Hematopoietic multipotent progenitor cell treated with erythropoietin and hydrocortisone succinate and interleukin-3 and kit ligand, for 8 days (in vitro differentiated cells): ENCODE measurements at places on chromosomes 5 and 9.

- DNase-seq: no peak
These were observed 268.4 kb downstream of the FAM170A start for GRCh38 chr5:119897537-119898370.

DNA sequence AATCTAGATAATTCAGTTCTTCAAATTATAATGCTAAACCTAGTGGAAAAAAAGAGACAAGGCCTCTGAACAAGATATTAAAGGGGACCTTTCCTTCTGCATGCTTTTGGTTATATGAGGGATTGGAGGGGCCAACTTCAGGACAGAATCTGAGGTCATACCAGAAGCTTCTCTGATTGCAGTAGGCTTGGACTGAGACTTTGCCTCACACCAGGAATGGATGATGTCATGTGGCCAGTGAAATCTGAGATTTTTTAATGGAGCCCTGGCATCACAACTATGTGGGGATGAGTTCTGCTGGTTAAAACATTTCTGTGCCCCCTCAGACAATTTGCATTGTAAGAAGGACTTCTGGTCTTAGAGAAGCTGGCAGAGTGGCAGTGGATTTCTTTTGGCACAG is 88.6 kb downstream of the ANGPTL2 start:
- DNase-seq: no peak

DNA sequence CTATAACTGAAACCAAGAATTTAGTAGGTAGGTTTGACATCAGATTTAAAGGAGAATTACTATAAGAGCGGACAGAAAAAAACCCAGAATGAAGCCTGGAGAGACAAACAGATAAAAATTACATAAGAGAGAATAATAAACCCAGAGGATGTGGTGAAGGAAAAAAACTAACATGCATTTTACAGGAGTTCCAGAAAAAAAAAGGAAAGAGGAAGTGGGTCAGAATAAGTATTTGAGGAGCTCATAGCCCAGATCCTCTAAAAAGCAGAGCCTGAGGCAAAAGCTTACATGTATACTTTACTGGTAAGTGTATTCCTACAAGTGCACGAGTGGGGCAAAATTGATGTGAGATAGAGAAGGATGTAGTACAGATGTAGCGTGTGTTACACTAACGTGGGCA is 43.1 kb upstream of the NAA35 start:
- DNase-seq: peak; percentile 38

GRCh38 chr9:84271531-84271900 is 69.0 kb downstream of the SLC28A3 start:
- DNase-seq: no peak

- DNase-seq: no peak
These were observed 204.8 kb upstream of the HAPLN1 start for GRCh38 chr5:83925321-83925954.

DNA sequence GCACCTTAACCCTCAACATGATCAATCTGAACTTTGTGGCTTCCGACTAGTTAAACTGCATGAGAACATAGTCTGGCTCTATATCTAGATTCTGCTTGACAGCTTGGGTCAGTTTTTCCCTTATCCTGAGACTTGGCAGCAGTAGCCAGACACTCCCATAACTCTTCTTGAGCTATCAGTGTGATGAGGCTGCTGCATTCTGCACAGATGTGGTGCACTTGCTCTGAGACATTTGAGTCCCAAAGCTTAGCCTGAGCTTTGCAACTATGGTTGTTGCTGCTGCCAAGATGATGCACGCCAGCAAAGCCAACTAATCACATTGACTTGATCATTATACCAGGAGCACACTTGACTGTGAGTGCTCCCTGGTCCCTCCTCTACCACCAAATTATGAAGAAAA is 36.2 kb downstream of the MOCS2 start:
- no peak for DNase-seq

DNA sequence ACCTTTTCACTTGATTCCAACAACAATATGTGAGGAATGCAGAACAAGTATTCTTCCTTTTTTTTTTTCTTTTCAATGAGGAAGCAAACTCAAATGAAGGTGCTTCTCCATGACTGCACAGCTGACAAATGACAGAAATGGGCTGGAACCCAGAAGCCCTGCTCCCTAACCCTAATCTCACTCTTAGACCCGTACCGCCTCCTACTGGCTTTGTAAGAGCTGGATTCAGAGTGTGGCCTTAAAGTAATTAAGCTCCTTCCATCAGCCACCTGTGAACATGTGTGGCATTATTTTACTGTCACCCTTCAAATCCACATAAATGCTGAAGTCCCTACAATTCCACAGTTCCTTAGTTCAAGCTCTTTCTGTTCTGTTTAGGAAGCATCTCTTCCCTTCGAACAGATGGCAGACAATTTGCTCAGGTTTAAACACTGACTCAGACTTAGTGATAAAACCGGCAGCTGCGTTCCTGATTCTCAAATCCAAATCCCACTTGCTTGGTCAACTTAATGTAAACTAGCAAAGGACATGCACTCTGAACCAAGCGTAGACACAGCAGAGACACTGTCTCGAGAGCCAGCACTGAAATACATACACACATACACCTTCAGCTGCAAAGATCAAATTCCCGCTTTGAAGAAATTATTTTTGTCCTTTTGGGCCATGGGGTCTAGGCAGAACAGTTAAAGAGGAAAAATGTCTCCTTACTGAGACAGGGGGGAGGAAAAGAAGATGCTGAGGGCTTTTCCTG is 316.7 kb upstream of the TLE4 start:
- no peak for DNase-seq

DNA sequence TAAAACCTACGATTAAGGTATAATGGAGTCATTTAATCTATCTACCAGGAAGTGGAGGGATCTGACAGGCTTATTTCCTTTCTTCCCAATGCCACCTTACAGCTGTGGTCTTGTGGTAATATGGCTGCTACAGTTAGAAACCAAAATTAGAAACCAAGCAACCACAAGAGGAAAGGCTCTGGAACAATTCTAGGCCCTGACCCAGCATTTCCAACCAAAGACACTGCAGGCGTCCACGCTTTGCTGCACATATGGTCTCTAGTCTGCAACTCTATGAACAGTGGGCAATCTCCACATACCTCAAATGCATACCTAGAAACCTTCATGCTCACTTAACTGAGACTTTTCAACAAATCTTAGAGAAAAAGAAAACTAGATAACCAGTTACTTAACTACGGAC is 339.1 kb downstream of the NFIB start:
- no peak for DNase-seq

DNA sequence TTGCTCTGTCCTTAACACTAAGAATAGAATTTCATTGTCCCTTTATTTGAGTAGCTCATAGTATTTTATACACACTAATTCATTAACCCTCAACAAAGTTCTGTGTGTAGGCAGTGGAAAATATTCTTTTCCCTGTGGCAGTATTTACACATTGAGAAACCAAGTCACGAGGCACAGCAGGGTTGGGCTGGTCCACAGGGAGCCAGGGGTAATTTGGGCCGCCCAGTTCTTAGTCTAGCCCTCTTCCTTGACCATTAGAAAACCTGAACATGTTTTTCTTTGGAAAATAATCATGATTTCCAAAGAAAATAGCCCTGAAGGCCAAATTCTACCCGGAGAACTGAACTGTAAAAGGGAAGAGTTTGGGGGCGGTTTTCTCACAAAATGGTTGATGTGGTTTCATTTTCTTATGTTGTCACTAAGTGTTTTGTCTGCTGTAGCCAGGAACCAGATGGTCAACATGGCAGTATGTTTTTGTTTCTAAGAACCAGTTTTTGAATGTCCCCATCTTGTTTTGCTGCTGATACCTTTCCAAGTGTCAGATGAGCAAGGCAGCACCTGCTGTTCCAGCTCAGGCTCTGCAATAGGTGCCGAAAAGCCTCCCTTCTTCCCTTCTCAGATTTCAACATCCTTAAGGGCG is 29.6 kb downstream of the ARHGEF28 start:
- no peak for DNase-seq

DNA sequence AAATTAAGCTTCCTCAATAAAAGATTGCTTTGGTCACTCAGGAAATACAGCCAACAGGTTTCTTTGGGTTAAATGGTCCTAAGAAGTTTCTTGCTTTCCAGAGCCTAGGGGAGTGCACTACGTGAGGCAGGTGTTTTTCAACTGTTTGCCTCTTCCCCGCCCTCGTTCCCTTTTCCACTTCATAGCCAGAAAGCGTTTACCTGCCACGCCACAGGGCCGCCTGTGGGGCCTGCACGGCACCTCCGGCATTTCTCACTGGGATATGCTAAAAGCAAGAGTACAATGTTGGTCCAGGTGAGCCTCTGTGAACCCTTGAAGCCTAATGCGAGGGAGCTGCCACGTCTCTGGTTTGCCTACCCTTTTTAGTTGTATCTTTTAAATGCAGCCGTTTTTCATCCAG is 167.6 kb upstream of the OTULINL start:
- no peak for DNase-seq

- no peak for DNase-seq
These were observed 430.8 kb downstream of the ARHGEF28 start for GRCh38 chr5:74056789-74057164.

- no peak for DNase-seq
These were observed 2.8 kb downstream of the MAMDC2 start for GRCh38 chr9:70046274-70047070.

- DNase-seq: no peak
These were observed 49.7 kb downstream of the OLFM1 start for GRCh38 chr9:135136991-135137832.

DNA sequence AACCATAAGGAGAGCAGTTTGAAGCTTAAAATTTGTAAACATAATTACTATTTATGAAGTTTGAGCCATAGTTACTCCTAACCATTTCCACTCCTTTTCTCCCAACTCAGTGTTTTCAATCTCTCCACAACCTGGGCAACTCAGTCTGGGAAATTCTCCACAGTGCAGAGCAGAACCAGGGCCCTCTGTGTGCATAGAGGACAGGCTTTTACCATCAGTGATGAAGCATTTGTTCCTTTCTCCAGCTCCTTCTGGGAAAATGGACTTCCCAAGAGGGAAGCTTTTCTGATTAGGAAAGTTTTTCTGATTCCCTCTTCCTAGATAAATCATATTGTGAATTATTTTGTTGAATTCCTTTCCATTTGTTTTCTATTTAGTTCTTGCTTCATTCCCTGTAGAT is 132.3 kb upstream of the MPDZ start:
- DNase-seq: no peak

DNA sequence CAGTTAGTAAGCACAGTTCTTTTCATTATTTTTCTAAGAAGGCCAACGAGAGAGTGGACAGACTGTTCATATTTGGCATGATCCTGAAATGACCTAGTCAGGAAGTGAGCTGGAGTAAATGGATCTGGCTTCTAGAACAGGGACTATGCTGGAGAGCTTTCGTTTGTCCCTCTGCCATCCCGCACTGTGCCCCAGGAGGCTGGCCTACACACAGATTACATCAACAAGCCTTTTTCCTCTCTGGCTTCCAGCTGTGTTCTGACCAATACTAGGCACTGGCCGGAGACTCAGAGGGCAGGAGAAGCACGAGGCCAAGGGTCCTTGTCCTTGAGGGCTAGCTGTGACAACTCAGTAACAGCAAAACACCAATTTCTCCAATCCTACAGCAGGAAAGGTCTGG is 127.8 kb downstream of the MED27 start:
- DNase-seq: no peak

DNA sequence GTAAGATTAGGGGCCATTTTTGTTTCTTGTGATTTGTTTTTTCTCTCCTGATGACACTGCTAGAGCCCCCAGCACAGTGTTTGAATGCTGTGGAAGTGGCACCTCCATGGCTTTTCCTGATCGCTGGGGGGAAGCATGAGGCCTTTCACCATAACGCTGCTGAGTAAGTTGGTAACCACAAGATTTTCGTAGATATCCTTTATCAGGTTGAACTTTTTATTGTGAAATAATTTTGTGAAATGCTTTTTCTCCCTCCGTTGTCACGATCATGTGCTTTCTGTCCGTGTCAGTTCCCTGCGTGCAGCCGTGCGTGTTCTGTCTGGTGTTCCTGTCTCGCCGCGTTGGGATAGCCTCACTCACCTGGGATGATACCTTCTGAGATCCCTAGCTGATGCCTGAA is 59.4 kb downstream of the EHMT1 start:
- DNase-seq: no peak

DNA sequence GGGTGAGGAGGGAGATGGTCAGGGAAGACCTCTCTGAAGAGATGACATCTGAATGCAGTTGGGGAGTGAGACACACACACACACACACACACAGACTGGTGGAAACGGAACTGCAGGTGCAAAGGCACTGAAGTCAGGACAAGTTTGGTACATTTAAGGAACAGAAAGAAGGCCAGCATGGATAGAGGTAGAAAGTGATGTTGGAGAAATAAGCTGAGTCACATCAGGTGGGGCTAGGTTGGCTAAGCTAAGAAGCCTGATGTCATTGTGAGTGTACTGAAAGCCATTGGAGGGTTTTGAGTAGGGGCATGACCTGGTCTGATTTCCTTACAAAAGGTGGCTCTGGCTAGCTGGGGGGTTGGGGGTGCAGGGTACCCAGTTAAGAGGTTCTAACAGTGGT is 3.1 kb downstream of the BSPRY start:
- no peak for DNase-seq

- no peak for DNase-seq
These were observed 108.3 kb upstream of the ADAMTSL1 start for GRCh38 chr9:18365651-18366050.

DNA sequence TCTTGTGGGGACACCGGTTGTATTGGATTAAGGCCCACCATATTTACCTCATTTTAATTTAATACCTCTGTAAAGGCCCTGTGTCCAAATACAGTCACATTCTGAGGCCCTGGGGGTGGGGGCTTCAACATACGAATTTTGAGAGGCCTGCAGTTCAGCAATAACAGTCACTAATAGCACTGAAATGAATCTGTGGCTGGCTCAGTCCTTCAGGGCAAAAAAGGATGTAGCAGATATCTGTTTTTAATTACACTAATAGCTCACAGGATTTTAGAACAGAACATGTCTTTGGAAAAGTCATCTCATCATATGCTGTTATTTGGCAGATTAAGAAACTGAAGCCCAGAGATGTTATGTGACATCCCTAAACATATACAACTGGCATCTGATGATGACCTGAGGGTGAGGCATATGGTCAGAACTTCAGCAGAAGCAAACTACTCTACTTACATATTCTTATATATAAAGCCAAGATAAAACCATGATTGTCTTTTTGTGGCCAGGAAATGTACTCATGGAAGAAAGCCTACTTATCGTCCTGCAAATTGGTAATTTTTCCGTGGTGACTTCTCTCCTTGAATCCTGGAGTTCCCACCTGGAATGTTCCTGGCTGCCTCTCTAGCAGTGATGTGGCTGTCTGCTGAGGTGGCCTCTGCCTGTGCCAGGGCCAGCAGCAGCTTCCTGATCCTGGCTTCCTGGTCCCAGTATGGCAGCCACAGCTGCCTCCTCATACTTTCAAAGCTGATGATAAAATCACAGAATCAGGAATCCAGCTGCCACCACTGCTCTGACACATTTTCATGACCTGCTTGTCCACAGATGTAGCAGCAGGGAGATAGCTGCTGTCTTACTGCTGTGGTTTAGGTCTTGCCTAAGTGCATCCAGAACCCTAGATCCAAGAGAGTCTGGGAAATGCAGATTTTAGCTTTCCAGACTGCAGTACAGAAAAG is 72.1 kb upstream of the ANKRD55 start:
- DNase-seq: no peak

- no peak for DNase-seq
These were observed 19.3 kb downstream of the CORO2A start for GRCh38 chr9:98173181-98173580.
